ENCODE measurements at places on chromosomes 12 and 14. TPM values are rescaled to one million over a fixed set of nuclear protein-coding genes. Genes with fewer than 3 reads are reported as not detected.

The PTCSC3 gene
- total RNA-seq: not detected

The CCDC177 gene
- 8.6 TPM for total RNA-seq

The PRB2 gene
- not detected for total RNA-seq

The KRT8 gene
- 168 TPM for total RNA-seq

The JKAMP gene
- total RNA-seq: 134 TPM

Data from neural progenitor cell (in vitro differentiated cells).